ENCODE measurements at places on chromosomes 5 and 9.

GRCh38 chr5:90549729-90550275, 8.8 kb upstream of the ADGRV1 start:
- DNase-seq: no peak

DNA sequence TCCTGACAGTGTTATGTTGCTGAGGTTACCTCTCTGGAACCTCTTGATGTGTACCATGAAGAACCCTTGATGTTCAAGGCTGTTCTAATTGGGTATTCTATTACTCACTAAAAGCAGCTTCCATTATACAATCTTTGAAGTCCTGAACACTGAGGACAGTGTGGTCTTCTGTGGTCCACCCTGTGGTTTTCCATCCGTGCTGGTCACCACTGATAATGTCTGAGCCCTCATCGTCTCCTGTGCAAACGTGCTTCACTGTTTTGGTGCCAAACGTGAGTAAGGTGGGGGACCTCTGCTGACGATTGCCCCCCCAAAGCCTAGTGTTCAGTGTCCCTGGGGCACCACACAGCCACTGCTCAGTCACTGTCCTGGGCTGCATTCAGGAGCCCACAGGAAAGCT, 259.7 kb upstream of the ANKRD55 start:
- DNase-seq: no peak

- no peak for DNase-seq
Observed at GRCh38 chr9:135925496-135926133, 18.3 kb upstream of the CAMSAP1 start.

GRCh38 chr9:136609838-136610311, 52.8 kb upstream of the EGFL7 start:
- no peak for DNase-seq

- no peak for DNase-seq
Observed at GRCh38 chr9:132192728-132193127, 30.9 kb downstream of the NTNG2 start.

- DNase-seq: no peak
Observed at GRCh38 chr5:68217528-68217927, 2.0 kb downstream of the PIK3R1 start.

DNA sequence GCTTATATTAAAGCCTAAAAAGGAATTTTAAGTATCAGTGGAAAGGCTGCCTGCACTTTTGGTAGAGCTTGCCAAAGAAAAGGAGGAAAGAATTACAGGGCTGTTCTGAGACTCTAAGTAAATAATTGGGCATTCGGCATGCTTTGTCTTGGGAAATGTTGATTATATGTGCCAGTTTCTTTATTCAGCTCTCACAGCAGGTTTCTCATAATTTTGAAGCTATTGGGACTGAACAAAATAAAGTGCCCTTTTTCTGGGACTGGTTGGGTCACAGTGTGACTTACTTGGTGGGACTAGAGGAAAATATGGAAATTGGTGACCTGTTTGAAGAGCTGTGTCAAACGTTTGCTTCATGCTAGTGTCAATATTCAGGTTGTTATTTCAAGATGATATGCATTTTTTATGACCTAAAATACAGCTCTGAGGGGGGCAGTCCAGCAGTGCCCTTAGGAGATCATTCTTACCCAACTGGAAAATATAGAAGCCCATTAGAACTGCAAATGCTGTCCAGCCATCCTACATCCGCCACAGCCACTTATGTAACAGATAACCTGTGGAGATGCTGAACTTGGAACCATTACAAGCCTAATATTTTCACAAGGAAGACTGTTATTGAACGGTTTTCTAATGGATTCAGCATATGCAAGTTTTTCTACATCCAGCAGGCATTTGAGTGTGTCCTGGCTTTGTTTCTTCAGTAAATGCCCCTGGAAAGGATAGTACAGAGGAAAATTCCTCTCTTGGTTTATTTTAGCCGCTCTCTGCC, 122.4 kb downstream of the SNCAIP start:
- no peak for DNase-seq

DNA sequence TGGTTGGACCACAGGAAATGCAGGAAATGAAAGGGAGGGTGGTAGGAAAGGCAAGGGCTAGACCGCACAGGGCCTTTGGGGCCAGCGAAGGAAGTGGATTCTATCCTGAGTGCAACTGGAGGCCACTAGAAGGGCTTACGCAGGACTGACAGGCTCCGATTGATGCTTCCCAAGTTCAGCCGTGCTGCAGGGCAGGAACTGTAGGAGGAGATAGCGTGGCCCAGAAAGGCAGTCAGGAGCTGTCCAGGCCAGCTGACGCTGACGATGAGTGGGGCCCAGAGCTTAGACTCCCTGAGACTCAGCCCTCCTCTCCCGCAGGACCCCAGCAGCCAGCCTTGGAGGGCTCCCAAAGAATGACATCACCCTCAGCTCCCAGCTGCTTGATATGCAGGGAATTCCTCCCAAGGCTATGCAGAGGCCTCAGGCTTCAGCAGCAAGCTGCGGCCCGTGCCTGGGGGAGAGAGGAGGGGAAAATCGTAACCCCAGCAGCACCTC, 48.8 kb downstream of the KCNIP1 start:
- DNase-seq: peak; percentile 92

DNA sequence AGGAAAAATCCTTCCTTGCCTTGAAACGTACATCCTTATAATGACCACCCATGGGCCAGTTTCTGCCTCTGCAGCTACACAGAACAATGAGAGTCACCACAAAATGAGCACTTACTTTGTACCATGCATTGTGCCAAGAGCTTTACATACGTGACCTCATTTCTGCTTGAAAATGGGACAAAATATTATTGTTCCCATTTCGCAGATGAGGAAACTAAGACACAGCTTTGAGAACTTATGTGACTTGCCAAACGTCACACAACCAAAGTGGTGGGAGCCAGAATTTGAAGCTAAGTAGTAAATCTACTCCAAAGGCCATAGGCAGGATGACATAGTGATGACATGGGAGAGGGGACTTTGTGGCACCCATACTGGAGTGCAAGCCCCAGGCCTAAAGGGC, 34.8 kb upstream of the GRPEL2 start:
- DNase-seq: no peak

GRCh38 chr5:81505672-81506071, 111.7 kb upstream of the ACOT12 start:
- no peak for DNase-seq

DNA sequence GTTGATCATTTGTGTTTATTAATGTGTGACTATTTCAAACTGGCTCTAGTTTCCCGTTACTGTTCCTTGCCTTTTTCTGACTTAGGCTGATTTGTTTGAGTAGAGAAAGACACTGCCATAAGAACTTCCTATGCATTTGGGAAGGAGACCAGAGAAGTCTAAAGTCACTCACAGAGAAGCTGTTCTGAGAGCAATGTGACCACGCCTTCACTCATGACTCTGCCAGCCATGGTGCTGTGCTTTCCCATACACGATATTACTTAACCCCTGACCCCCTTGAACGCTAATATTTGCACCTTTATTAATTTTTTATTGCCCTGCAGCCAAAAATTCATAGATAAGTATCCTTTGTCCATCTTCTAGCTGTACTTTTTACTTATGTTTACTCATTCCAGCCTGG, 20.9 kb downstream of the SLC28A3 start:
- no peak for DNase-seq

DNA sequence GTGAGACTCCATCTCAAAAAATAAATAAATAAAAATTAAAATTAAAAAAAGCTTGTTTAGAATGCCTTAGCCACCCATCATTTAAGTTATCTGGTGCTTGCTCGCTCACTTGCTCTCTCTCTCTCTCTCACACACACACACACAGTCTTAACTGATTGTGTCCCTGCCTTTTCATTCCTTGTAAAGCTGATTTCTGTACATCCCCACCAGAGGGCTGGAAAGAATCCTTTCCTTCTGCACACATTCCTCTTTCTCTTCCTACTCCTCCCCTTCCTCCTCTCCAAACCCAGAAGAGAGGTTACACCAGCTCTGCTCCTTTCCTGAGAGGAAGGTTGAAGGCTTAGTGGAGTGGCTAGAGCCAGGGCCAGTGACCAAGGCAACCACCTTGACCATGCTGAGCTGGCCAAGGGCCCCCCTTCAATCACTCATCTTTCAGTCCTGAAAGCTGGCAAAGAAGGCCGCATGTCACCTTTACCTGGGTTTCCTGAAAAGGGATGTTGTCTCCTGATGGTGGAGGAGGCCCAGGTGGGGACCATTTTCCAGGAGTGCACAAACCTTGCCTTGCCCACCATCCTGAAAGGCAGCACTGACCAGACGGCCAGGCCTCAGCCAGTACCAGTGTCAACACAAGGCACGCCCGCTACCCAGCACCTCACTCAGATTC, 25.6 kb downstream of the STK10 start:
- no peak for DNase-seq

DNA sequence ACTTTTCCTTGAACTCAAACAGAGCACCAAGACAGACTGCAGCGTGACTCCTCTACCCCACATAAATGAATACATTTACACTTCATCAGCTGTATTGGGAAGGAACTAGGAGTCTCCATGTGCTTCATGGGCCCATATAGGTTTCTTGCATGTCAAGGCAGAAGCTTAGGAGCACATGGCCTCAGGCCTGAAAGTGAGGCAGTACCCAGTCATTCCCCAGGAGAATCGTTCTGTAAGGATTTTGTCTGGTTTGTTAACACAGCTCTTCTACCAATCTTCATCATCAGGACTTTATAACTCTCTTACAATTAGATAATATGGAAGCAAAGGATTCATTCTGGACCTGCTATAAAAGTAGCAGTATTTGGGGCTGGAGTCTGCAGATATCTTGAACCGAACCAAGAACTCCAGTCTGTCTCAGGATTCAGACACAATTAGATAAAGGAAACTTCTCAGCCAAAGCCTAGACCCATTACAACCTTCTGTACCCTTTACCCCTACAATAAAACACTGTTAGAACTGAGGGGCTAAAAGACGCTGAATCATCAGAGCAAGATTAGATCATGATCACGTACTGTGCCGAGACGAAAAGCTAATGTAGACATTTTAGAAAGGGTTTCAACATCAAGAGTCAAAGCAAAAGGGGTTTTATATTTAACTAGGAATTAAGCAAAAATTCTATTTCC, 385.5 kb upstream of the SLC30A5 start:
- DNase-seq: no peak

- no peak for DNase-seq
Observed at GRCh38 chr5:62718324-62718723, 139.7 kb downstream of the LRRC70 start.

- DNase-seq: no peak
Observed at GRCh38 chr5:140966293-140967225, at the start of gene PCDHAC2. TSS of gene PCDHAC2 (plus strand) at chr5:140966476. CDS start at chr5:140966767, 291 bp downstream.

Data from astrocyte of the cerebellum (primary cell).